ENCODE measurements at places on chromosomes 7 and 10.
A peak's percentile ranks its signal among the peaks of the same experiment; 100 is the strongest.

DNA sequence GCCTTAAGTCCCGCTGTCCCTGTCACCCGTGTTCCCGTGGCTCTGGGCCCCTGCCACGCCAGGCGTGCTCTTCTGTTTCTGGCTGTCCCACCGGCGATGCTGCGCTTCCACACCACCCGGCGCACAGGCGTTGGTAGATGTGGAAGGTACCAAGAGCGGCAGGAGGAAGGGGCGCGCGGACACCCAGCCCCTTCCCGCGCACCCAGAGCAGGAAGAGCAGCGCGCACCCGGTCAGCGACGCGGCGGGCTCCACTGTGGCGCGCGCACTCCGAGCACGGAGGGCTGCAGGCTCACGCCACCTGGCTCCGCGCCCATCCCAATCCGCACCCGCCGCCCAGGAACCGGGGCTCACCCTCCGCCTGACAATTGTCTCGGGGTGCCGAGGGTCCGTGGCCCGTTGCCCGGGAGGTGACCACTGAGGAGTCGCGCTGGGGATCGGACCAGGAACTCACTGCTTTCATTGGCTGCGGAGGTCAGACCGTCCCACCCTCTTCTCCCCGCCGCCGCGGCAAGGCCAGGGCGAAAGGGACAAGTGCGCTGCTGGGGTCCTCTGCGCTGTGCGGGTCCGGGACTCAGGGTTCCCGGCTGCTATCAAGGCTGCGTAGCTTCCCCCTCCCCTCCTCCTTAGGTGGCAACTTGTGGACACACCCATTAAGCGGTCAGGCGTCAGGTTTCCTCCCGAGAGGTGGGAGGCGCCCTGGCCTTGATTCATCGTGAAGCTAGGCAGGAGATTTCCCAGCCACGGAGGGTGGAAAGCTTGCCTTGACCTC is 121.6 kb upstream of the ZNF92 start:
- peak; percentile 36 for DNase-seq

DNA sequence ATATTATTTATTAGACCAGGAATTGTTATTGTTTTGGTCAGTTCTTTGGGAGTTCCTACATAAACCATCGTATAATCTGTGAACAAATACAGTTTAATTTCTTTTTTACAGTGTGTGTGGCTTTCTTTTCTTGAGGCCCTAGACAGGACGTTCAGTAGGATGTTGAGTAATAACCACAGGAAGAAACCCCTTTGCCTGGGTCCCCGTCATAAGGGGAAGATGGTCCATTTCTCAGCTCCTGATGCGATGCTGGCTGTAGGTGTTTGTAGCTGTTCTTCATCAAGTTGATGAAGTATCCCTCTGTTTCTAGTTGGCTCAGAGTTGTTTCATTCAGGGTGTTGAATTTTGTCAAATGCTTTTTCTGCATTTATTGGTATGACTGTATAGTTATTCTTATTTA is 219.7 kb upstream of the ADARB2 start:
- no peak for DNase-seq

DNA sequence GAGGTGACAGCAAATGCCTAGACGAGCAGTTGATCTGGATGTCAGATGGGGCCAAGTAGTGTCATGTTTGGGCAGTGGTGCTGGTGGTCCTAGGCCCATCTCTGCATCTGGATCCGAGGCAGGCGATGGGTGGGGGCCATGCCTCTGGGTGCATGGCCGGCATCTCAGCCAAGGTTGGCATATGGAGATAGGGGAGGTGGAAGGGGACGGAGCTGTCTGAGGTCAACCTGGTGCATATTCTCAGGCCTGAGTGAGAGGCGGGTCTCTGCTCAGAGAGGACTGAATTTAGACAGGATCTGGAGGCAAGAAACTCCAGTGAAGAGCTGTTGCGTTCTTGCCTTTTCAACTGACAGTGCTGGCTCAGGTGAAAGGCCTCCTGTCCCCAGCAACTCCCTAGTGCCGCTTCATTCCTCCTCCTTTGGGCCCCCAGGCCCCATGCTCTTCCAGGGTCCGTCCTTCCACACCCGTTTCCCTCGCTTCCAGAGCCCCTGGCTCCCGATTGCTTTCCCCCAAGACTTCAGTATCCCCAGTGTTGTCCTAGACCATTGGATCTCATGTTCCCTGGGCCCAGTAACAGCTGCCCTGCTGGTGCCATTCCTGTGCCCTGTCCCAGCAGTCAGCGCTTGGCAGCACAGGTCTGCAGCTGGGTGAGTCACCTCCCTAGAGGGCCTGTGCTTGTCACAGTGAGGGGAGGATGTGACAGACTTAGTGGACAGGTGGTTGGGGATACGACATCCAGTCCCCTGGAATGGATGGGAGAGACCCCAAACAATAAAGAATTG is 32.6 kb downstream of the GBX1 start:
- no peak for DNase-seq

DNA sequence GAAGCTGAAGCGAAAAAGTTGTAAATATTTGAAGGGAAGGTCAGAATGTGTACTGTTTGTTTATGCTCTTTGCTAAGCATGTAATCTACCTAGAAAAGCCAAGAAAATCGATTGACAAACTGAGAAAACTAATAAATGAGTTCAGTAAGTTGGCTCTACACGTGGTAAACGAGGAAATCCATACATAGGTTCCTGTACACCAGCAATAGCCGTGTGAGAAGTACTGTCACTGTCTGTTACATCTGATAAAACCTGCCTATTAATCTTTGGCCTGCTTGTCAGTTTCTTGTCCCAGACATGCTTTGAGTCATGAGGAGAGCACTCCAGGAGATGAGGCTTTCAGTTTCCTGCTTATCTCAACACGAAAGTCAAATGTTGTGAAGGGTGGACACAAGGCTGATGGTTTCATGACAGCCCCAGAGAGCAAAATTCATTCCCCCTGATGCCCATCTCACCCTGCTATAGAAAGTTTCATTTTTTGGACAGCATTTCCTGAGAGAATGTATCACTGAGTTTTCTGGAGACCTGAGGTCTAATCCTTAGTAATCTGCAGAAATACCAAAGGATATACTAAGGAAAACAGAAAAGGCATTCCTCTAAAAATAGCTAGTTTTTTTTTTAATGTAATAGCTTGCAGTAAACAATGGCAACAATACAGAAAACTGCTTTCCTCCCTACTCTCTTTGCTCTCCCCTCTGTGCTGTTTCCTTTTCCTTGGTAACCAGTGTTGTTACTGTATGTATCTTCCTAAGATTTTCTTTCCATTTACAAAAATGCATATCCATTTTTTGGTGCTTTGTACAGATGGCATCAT is 18.8 kb downstream of the BMPR1A start:
- peak; percentile 52 for DNase-seq

GRCh38 chr10:44385696-44386441 is 972 bp upstream of the CXCL12 start:
- DNase-seq, result peak; percentile 17

DNA sequence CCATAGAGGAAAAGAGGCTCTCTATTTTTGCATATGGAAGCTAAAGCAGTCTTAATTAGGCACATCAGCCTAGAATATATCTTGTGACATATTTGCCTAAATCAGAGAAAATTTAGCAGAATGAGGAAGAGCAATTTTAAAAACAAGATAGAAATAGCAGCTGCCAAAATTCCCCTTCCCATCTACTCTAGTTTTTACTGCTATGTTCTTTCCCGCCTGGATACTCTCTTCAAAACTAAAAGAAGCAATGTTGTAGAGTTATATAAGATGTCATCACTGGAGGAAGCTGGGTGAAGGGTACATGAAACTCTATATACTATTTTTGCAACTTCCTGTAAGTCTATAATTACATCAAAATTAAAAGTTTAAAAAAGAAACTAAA is 87.0 kb downstream of the ARMH3 start:
- DNase-seq, result no peak

DNA sequence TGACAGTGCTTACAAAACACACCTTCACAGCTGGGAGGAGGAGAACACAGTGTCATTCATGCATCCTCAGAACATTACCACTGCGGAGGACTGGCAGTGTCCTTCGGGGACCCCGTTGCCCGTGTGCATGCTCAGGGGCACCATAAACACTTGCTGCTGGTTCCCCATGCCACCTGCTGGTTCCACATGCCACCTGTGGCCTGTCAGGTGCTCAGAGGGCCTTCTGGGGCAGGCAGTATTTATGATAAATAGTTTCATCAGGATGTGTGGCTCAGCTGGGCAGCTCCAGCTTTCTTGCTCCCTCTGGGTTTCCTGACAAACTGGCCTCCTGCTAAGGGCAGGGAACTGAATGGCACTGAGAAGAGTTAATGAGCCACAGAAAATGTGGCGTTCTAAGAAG is 32.1 kb downstream of the CELF2 start:
- DNase-seq, result no peak

DNA sequence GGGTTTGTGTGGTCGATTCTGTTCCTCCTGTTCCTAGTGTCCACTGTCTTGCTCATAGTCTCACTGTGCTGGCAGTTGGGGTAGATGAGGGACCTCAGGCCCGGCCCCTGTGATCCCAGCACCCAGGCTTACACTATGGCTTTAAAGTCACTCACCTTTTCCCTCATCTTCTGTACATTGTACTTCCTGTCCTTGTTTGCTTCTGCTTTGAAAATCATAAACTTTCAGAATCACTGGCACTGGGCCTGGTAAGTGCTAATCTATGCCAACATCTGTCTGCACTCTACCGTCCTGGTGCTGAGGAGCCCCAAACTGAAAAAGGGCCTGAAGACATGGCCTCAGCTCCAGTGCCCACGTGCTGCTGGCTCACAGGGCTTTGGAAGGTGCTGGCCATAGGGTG is 5.7 kb upstream of the TAS2R60 start:
- no peak for DNase-seq

- no peak for DNase-seq
These were observed 32.6 kb downstream of the LHPP start for GRCh38 chr10:124494046-124494807.

DNA sequence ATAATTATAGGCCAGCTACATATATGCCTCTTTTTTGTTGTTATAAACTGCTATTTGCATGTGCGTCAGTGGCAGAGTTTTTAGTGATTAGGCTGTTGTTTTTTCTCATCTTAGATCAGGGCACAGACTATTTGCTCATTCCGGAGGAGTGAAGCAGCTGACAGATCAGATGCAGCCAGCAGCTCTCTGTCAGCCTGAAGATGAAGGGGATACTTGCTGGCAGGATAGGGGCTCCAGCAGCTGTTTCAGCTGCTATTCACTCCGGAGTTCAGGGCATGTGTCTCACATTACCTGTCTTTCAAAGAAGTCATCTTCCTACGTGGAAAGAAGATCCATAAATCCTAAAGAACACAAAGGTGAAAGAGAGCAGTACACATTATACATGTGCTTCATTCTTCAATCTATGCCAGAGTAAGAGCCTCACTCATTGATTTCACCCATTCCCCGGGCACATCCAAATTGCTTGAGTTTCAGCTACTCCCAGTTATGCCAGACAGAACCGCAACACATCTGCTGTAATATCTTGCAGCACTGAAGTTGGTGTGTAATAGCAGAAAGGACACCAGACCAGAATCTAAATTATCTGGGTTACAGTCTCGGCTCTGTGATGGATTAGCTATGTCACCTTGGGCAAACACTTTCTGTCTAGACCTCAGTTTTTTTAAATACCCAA is 182.8 kb upstream of the CHRM2 start:
- no peak for DNase-seq

- no peak for DNase-seq
These were observed 31.7 kb downstream of the ECHDC3 start for GRCh38 chr10:11773761-11774441.

- no peak for DNase-seq
These were observed 323.1 kb upstream of the KIAA1217 start for GRCh38 chr10:23885853-23886252.

DNA sequence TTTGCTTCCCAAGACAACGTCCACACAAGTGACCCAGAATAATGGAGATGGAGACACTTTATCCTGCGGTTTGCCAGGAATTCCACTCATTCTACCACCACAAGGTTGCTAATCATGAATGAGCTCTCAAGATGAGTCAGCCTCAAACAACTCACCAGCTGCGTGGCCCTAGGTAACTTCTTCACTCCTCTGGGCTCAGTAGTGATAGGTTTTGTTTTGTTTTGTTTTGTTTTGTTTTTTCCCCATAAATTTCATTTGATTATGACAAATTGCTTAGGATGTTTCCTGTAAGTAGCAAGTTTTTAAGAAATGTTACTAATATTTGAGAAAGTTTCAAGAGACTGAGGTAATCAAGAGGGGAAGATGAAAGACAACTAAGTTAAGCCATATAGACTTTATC is 286.8 kb downstream of the PARD3 start:
- peak; percentile 94 for DNase-seq

GRCh38 chr10:102628451-102628911 is 15.8 kb upstream of the TRIM8 start:
- DNase-seq, result peak; percentile 32

- peak; percentile 57 for DNase-seq
These were observed 1.6 kb upstream of the SEPHS1 start for GRCh38 chr10:13349463-13350274.

DNA sequence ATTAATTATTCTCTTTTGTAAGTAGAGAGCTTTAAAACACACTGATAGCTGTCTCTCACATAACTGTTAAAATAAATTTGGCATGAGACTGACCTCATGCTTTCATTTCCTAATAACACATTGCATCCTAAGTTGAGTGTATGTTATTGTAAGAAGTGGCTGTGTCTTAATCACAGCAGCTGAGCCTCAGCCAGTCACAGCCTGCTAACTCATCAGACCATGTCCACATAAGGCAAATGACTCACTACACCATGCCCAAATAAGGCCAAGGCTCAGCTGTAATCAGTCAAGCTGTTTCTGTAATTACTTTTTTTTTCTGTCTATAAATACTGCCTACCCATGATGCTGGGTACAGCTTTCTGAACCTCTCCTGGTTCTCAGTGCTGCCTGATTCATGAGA is 860.9 kb downstream of the XPNPEP1 start:
- peak; percentile 16 for DNase-seq

GRCh38 chr7:108301387-108301786 is 154.8 kb downstream of the NRCAM start:
- DNase-seq, result no peak

DNA sequence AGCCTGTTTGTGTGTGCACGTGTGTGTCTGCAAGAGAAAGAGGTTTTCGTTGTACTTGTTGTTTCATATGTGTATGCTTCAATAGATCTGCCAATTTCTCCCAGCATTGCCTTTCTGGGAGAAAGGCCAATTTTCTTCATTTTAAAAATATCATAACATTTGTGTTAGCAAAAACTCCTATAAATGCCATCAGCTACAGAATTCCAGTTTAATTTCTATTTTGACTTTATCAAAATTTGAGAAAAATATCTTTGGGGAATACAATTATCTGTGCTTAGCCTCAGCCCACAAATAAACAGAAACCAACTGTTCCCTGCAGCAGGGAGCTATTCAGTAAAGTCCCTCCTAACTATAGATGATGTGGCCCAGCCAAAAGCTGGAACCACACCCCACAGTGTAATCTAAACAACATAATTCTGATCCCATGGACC is 68.3 kb upstream of the MGMT start:
- no peak for DNase-seq

DNA sequence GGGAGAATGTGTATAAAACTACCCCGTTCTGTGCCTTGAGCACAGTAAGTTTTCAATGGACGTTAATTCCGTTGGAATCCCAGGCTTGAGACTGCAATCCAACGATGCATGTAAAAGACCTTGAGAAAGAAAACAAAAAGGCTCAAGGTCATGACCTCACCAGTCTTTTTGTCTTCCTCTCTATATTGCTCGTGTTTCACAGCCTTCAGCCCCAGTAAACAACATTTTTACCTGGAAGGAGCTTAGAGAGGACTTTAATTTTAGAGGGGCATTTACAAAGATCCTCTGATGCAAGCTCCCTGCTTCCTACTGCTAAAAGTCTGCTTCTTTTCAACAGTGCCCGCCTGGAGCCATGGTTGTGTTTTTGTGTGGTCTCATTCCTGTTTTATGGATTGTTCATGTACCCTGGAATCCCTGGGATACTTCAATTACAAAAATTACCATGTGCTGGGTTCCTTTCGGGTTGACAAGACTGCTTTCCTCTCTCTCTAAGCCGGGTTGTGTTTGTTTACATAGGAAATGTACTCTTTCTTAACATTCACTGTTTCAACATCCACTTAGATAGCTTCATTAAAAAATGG is 320.1 kb upstream of the NFE2L3 start:
- no peak for DNase-seq
